Amniotic epithelial cell (primary cell): ENCODE measurements at places on chromosomes 5 and 9.

DNA sequence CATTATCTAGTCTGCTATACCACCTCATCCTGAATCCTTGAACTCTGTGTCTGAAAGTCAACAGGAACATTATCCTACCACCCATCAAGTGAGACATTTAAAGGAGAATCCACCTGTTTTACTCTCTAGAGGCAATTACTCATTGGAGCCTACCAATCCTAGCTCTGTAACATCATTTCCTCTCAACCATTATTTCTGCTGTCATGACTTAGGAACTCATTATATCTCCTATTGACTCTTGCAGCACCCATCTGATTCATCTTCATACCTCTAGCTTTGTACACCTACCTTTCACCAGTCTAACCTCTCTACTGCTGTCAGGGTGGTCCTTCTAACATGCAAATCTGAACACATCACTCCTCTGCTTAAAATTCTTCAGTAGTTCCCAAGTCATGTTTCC lies 481.5 kb downstream of the NFIB start:
- DNase-seq = no peak

DNA sequence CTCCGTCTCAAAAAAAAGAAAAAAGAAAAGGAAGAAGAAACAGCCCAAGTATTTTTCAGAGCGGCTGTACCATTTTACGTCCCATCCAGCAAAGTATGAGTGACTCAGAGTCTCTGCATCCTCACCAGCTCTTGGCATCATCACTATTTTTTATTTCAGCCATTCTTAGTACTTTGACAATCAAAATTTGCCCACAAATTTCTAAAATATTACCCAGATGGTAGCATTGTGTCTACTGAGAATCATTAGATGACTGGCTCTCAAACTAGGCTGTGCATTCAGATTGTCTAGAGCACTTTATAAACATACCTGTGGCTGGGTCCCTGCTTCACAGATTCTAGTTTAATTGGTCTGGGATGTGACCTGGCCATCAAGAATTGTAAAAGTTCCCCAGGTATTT lies 21.6 kb upstream of the MELK start:
- DNase-seq = no peak

- no peak for DNase-seq
Observed at GRCh38 chr9:80191108-80191507, 619.3 kb downstream of the TLE4 start.

GRCh38 chr5:128228008-128228407 lies 144.4 kb downstream of the SLC12A2 start:
- DNase-seq = peak; percentile 66
